ENCODE measurements at places on chromosomes 5 and 9.
A peak's percentile ranks its signal among the peaks of the same experiment; 100 is the strongest.

- no peak for DNase-seq
Observed at GRCh38 chr5:9376363-9377117, 169.3 kb downstream of the SEMA5A start.

- no peak for DNase-seq
Observed at GRCh38 chr5:132561601-132562000, 4.8 kb downstream of the RAD50 start.

DNA sequence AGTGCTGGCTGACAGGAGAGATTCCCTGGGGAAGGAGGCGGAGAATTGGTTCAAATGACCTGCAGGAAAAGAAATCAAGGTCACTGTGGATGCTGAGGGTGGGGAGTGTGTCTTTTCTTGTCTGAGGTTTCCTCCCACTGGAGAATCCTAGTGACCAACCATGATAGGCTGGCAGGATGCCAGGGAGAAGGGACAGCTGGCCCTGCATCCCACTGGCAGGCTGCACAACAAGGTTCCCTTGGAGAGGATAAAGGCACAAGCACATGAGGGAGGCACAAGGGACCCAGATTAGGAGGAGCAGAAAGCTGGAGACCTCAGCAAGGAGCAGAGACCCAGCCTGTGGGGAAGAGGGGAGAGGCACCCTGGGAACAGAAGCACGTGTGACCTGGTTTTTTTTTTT lies 11.4 kb upstream of the ZDHHC12 start:
- peak; percentile 57 for DNase-seq

DNA sequence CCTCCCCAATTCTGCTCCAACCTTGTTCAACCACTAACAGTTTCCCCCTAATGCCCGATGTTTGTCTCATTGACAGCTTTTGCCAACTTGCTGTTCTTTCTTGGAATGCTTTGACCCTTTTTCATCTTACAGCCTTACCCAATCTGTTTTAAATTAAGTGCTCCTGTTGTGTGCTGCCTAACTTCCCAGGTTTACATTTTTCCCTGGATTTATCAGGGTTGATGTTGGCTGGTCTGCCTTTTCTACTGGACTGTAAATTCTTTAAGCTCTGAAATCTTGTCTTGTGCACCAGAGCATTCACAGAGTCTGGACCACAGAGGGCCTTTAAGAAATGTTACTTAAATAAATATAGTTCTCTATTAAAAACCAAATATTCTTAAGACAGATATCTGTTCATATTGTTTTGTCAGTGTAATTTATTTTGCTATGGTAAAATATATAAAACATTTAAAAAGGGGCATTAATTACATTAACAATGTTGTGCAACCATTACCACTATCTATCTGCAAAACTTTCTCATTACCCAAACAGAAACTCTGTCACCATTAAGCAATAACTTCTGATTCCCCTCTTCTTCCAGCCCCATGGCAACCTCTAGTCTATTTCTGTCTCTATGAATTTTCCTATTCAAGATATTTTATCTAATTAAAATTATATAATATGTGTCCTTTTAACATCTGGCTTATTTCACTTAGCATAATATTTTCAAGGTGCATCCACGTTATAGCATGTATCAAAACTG lies 73.0 kb downstream of the OSTF1 start:
- DNase-seq: no peak

DNA sequence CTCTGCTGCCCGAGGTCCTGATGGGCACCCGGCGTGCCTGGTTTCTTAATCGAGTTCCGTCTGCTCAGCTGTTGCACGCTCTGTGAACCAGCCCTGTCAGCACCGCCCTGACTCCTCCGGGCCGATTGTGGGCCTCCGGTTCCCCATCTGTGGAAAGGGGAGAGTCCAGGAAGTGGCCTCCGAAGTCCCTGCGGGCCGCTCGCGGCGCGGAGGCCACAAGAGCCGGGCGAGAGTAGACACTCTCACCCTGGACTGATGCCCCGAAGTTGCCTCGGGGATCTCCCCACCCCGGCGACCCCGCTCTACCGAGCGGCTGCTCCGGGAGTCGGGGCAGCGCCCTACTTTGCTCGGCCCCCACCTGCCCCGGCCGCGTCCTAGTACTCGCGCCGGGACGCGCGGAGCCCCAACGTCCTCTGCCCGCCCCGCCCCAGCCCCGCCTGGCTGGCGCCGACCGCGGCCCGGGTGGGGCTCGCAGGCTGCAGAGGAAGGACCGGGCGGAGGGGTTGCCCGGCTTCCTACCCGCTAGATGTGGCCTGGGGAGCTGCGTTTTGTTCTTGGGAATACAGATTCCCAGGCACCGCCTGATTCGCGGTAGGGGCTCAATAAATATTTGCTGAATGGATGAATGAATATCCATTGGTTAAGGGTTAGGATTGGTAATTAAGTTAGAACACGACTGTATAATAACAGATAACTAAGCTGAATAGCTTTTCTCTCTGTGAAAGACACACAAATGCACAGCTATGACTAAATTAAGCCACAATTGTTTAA lies 935 bp upstream of the ZNF367 start:
- DNase-seq: peak; percentile 88

DNA sequence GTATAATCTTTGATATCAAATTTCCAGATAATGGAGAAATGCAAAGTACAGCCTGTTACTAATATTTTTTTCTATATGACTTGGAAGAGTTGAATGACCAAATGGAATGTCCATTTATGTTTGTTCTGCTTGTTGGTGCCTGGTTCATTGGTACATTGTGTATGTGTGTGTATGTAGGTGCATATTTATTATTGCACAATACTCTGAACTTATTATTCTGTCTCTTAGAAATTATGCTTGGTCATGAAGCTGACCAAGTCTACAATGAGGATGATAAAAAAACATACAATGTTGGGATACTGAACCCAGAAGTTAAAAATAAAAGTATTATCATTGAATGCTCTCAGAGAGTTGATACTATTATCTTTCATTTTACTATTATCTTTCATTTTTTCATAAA lies 706.3 kb downstream of the KCTD16 start:
- no peak for DNase-seq

DNA sequence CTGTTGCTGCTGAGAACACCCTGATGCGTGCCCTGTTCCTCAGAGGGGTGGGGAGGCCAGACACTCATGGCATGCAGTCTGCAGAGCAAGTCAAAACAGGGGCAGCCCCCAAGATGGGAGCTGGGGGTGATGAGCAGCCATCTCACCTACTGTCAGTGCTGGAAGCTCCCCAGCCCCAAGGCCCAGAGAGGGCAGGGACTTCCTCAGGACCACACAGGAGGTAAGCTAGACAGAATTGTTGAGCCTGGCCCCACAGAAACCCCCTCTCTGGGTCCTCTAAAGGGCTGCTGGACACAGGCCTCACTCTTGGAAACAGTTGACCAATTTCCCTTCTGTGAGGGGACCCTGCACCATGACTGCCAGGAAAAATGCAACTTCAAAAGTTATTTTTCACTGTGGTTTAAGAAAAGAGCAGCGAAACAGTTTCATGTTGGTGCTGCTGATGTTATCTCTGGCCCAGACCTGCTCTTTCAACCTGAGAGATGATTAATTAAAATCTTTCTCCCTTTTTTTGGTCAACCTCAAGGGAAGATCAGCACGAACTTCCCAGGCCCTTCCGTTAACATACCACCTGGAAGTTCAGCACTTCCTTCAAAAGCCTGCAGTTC lies 9.6 kb downstream of the CSF2 start:
- DNase-seq: no peak

- DNase-seq: no peak
Observed at GRCh38 chr5:143772621-143773020, 39.3 kb upstream of the HMHB1 start.

GRCh38 chr9:15187589-15187988 lies 119.4 kb downstream of the TTC39B start:
- DNase-seq: no peak

- DNase-seq: no peak
Observed at GRCh38 chr9:90578126-90578815, 64.4 kb downstream of the DIRAS2 start.

GRCh38 chr5:72301557-72301956 lies 18.5 kb downstream of the MRPS27 start:
- no peak for DNase-seq

- DNase-seq: no peak
Observed at GRCh38 chr9:88692827-88693226, 157.8 kb downstream of the NXNL2 start.

DNA sequence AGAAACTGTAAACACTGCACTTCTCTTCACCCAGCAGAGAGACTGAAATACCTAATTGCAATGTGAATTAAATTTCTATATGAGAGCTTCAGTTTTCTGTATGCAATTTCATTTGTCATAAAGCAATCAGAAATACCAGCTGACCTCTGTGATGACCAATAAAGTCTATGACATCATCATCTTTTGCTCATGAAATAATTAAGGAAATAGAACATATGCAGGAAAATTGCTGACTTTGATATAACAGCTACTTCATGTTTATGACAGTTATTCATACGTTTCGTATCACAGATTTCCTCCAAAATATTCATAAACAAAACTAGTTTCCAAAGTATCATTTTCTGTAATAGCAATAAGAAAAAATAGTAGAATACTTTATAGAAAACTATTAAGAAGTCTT lies 652.3 kb downstream of the SLCO4C1 start:
- DNase-seq: no peak

GRCh38 chr5:142287973-142288313 lies 36.9 kb downstream of the SPRY4 start:
- no peak for DNase-seq

DNA sequence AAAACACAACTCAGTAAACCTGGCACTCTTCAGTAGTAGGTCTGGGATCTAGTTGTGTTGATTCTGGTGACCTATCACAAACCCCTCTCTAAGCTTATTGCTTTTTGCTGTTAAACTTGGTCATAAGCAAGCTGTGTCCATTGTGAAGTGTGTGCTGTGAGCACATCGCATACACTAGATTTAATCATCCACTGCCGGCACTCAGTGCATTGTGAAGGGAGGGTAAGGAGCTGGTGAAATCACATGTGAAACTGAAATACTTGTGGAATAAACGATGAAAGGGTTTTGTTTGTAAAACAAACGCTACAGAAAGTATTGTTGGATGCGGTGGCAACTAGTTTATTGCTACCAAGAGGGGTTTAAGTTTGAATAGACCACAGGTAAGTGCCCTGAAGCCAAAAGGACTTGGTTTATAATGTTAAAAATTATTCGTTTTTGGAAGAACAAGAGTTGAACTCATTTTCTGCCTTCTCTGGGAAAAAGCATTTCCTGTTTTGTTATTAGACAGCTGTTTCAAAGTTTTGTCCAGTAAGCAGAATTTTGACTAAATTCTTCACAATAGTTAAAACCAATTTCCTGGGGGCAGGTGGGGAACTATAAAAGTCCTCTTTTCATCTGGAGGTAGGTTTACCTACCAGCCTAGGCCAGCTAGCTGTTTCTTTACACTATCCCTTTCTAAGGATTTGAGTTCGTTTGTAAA lies 24.6 kb downstream of the TJP2 start:
- DNase-seq: no peak

GRCh38 chr5:117680426-117680825 lies 1105.8 kb upstream of the SEMA6A start:
- no peak for DNase-seq

DNA sequence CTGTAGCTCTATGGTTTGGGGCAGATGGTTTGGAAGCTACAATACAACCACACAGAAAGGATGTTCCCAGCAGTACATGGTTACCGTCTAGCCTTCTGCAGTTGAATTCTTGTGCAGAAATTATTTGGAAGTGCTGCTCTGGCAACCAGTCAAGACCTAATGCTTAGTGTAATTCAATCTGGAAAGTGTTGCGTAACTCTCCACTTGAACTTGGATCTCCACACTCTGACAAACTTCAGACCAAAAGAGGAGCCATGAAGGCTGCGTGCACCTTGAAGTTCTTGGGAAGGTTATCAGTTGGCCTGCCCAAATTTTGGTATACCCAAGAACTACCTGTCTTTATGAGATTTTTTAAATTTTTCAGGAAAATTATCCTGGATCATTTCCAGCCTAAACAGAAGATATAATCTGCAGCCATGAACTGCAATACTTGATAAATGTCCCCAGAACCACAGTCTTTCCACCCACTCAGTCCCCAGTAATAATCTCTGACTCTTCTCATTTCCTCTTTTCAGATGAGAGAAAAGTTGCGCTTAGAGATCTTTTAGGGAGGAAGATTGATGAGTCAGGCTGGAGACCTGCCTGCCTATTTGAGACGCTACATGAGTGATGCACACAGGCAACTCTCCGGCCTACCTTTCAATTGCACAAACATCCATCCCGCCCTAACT lies 159.9 kb downstream of the FANCC start:
- no peak for DNase-seq

- DNase-seq: no peak
Observed at GRCh38 chr5:148719605-148720004, 65.3 kb upstream of the HTR4 start.

- DNase-seq: no peak
Observed at GRCh38 chr5:163373436-163374084, 63.8 kb upstream of the CCNG1 start.

- DNase-seq: no peak
Observed at GRCh38 chr9:121682201-121682600, 30.8 kb downstream of the DAB2IP start.

DNA sequence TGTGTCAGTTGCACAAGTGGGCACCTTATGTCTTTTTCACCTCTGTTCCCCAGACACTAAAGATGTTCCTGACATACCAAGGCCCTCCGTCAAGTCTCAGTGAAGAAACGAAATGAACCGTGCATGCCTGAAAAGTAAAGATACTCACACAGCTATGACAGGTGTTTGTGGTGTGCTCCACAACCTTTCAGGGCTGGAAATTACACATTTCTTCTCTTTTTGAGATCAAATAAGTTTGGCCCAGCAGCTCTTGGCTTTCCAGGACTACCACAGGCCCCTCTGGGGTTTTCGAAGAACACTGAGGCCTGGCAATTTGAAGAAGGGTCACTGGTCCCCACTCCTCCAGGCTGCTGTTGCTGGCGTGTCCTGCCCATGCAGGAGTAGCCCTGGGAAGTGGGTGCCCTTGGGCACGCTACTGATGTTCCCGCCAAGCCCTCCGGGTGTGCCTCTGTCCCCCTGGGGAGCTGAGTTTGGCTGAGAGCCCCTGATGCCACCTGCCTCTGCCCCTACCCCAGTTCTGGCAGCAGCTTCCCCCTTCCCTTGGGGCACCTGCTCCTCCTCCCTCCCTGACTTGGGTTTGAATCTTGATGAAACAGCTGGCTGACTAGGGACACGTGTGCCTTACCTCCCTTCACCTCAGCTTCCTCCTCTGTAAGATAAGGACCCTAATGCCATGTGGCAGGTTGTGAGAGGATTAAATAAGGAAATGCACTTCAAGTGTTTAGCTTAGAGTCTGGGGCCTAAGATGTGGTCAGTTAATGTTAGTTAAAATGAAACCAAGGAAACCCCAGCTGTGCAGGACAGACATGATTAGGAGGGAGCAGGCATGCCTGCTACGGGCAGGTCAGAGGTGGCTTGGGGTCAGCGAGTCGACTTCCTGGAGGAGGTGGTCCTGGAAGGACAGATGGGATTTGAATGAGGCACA lies 49.1 kb upstream of the GADD45G start:
- no peak for DNase-seq

GRCh38 chr9:3986060-3986459 lies 313.8 kb downstream of the GLIS3 start:
- no peak for DNase-seq

- DNase-seq: no peak
Observed at GRCh38 chr9:110308633-110309038, 29.0 kb downstream of the TXNDC8 start.

GRCh38 chr5:42037379-42037932 lies 112.4 kb downstream of the FBXO4 start:
- DNase-seq: no peak
